LoVo (cell line): ENCODE measurements at places on chromosomes 16 and 17.
A peak's percentile ranks its signal among the peaks of the same experiment; 100 is the strongest.

DNA sequence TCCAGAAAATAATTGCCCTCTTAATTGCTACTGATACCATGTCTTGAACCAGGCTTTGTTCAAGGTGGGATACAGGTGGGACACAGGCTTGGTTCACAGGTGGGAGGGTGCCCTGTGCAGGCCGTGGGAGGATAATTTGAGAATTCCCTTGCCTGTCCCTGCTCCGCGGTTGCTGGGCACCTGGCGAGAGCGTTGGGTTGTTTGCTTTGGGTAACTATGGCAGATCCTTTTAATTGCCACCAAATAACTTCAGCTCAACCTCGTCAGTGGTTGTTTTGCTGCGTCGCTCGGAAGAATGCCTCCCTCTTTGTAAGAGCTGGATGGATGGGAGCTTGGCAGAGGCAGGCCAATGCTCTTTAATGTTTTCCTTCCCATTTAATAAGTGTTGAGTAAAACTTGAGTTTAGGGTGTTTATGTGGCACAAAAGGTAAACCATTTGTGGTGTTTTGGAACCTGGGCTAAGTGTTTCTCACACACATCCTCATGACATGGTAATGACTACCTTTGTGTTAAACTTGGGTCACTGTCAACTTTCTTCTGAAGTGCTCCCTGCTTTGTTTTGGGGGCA lies 202.5 kb downstream of the MSI2 start:
- DNase-seq: no peak

- DNase-seq: no peak
These were observed 2.2 kb upstream of the TMC5 start for GRCh38 chr16:19415461-19415860.

GRCh38 chr17:16933317-16934132 lies 38.4 kb downstream of the TNFRSF13B start:
- no peak for DNase-seq

DNA sequence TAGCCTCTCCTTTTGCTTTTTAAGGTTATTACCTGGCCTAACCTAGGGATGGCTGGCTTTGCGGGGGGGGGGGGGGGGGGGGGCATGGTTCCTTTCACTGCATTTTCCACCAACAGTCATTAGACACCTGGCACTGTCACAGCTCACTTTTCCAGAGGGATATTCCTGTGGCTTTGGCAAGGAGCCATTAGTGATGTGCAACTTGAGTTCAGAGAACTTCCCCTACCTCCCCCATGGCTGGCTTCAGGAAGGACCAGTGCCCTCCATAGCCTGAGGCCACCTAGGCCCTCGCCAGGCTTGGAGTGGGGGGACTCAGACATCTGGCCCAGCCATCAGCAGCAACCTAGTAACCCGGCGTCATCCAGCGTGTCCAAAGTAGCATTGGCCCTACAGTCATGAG lies 234.6 kb downstream of the CPPED1 start:
- no peak for DNase-seq

DNA sequence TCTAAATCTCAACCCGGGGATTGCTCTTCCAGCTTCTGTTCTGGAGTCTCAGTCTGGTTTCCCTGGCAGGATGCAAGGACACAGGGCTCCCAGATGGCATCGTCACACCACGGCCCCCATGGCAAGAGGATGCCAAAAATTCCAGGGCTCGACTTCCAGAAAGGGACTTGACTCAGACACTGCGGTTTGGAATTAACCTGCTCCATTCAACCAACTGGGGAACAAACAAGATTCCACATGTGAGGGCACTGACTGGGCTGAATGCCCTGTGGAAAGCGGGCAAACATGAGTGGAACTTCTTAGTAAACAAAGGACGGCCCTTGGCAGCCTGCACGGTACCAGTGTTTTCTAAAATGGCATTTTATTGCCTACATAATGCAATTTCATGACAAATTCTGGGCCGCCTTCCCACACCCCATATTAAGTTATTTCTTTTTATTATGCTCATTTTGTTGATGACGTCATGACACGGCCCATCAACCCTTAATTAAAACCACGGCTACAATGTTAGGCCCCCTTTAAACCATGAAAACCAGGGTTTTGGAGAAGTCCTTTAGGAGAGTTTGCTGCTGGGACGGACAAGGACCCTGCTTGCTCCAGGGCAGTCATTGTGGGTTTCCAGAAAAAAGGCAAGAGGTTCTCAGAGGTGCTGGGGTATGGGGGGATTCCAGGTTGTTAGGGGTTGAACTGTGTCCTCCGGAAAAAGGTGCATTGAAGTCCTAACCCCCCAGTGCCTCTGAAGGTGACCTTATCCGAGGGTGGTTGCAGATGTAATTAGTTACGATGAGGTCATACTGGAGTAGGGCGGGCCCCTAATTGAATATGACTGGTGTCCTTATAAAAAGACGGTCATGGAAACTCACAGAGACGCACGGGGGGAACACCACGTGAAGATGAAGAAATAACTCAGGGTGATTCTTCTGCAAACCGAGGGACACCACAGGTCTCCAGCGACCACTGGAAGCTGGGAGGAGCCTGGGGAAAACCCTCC lies 205.6 kb downstream of the FOXL1 start:
- peak; percentile 4 for DNase-seq

DNA sequence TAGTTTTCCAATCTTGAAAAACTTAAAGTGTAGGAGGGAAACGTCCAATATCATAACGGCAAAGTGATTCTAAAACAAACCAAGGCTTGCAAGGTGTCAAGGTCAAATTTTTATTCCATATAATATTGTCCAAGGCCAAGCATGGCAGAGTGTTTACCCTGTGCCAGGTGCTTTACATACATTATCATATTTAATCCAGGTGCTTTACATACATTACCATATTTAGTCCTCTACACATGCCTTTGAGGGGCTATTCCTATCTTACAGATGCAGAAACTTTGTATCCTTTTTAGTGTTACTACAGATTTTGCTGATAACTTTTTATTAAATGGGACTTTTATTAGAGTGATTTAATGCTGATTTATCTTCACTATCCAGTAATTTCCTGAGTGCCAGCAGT lies 23.9 kb downstream of the MAF start:
- no peak for DNase-seq

- DNase-seq: no peak
These were observed 30.0 kb downstream of the WFDC1 start for GRCh38 chr16:84324434-84325262.

- DNase-seq: no peak
These were observed 25.8 kb downstream of the ABR start for GRCh38 chr17:1153795-1154546.

- DNase-seq: no peak
These were observed 92.6 kb downstream of the RPTOR start for GRCh38 chr17:80637048-80637781.

GRCh38 chr17:64158831-64159590 lies 29.1 kb upstream of the ERN1 start:
- no peak for DNase-seq

DNA sequence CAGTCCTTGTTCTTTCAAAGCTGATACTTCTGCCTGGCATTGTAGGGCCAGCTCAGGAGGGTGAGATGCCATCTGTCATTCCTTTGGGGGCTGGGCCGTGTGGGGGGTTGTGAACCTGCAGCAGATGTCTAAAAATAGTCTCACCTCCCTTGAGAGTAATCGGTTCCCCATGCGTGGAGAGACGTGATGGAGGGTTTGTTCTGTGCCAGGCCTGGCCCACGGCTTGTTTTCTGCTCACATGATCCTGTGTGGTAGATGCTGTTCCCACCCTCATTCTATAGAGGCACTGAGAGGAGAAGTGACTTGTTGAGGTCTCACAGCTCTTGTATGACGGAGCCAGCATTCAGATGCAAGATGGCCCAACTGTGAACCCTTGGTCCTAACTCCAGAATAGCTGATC lies 4.6 kb downstream of the IRF8 start:
- DNase-seq: no peak

- no peak for DNase-seq
These were observed 16.4 kb downstream of the TNS4 start for GRCh38 chr17:40484973-40485530.

DNA sequence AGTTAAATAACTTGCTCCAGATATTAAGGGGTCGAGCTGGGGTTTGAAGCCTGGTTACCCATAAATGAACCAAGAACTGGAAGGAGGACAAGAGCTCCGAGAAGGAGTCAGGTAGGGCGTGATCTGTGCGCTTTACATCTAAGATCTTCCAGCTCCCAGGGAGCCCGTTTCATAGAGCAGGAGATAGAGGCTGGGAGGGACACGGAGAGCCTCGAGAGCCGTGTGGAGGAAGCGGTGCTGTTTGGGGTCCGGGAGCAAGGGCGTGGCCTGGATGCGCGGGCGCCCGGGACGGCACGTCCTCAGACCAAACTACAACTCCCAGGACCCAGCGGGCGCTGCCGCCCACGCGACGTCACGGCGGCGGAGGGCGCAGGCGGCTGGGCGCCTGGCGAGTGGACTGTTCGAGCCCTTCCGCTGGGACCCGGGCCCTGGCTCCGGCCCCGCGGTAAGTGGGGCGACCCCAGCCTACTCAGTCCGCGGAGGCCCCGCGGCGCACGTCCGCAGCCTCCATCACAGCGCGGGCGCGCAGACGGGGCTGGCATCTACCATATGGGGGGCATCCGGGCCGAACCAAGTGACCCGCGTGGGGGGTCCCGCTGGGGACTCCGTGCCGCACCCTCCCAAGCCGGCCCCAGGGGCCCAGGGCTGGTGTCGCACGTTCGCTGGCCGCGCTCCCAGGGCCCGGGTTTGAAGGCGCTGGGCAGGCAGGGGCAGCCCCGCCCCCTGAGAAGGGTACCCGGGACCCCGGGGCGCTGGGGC lies at the start of gene BCKDK:
BCKDK (plus strand) TSS at position 352 of the 759 bp plus-strand sequence. CDS start 838 bp downstream, outside the sequence.
- DNase-seq: peak; percentile 70

- peak; percentile 46 for DNase-seq
These were observed 10.3 kb upstream of the SAMD14 start for GRCh38 chr17:50139950-50140885.
